ENCODE measurements at places on chromosomes 7 and 10.

DNA sequence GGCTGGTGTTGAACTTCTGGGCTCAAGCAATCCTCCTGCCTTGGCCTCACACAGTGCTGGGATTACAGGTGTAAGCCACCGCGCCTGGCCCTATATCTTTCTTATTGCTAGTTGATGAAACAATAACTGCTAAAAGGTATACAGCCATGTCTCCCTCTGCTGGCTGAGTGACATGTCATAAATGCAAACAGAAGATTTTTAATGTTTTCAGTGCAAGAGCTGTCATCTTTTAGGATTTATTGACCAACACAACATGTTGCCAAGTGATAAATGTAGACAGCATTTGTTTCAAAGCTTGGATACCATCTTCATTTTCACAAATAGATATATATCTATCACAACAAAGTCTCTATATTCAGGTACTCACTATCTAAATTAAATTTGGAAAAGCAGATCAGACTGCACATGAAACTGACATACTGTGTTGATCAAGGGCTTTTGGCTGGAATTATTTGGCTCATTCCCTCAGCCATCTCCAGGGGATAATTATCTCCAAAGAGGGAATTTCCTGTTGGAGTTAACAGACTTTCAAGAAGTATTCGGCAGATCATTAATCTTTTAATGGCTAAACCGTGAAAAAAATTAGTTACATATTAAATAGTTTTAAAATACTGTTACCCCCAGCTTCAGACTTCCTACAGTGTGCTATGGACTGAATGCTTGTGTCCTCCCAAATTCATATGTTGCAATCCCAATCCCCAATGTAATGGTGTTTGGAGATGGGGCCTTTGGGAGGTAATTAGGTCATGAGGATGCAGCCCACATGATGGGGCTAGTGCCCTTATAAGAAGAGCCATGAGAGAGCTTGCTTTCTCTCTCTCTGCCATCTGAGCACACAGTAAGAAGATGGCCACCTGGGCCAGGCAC, 41.3 kb upstream of the SRPK2 start:
- DNase-seq: no peak

DNA sequence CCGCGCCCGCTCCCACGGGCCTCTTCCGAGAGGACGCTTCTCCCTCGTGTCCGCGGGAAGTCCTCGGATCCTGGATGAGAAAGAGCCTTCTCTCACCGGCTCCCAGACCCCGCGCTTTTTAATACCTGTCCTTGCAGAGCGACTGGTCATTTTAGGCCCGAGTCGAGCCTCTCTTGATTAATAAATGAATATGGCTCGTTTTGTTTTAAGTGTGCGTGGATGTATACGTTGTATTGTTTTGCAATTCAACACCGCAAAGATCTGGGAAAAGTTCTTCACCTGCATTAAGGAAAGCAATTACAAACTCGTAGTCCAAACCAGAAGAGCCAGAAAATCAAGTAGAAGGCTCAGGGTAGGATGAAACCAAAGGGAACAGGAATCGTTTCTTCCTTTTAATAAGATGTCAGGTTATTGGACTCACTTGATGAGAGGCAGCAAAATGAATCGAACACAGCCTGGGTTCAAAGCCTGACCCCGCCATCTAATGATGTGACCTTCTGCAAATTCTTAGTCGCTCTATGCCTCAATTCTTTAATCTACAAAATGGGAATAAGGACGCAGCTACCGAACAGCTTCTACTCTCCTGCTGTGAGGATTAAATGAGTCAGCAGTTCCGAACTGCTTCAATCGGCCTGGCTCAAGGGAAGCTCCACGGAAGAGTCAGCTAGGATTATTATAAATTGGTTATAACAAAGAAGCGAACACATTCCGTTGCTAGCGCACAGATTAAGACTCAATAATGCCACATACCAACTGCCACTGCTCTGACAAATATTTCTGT, 277.8 kb upstream of the NEBL start:
- no peak for DNase-seq

- no peak for DNase-seq
These were observed 414.2 kb upstream of the MTPN start for GRCh38 chr7:136391371-136391770.

- DNase-seq: no peak
These were observed 6.9 kb downstream of the GRB10 start for GRCh38 chr7:50775836-50776235.

- no peak for DNase-seq
These were observed 28.0 kb upstream of the GSAP start for GRCh38 chr7:77444123-77444522.

- DNase-seq: no peak
These were observed 57.0 kb downstream of the SHTN1 start for GRCh38 chr10:116947841-116948529.

DNA sequence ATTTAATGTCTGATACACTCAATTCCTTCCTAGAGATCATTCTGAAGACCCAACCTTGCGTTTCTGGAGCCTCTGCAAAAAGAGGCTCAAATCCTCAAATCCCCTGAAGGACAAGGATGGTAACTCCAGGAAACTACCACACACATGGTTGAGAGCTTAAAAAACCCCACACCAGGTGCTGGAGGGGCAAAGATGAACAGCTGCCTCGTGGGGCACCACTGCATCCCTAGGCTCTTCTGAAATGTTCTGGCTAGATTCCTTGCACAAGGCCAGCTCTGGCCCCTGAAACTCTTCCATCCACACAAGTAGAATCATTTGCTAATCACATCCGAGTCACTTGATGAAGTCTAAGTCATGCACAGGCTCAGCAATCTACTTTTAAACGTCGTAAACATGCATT, 286.6 kb downstream of the ELMO1 start:
- DNase-seq: no peak

DNA sequence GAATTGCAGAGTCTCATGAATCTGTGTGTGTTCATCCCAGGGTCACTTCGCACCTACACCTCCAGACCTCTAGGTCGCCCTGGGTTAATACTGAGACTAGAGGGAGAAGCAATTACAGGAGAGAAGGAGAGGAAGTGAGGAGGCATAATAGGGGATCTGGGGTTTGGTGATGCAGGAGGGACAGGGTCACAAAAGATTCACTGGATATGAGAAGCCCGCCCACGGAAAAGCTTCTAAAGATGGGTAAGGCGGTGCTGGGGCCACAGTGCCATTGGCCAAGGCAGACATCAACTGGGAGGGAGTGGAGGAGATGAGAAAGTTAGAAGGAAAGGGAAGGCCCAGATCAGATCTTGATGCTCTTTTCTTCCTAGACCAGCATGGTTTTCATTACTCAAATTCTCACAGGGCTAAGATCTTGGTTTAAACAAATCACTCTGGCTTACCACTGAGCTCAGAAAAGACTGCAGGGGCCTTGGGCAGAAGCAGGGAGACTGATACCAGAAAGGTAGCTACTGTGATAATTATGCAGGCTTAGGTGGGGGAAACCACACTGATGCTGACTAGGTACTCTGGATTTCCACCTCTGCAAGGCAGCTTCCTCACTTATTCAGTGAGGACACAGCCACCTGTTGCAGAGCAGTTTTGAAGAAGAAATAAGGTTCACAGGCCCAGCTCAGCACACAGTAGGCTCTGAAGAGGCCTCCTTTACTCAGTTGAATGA, 17.4 kb upstream of the ZNF273 start:
- peak; percentile 19 for DNase-seq

DNA sequence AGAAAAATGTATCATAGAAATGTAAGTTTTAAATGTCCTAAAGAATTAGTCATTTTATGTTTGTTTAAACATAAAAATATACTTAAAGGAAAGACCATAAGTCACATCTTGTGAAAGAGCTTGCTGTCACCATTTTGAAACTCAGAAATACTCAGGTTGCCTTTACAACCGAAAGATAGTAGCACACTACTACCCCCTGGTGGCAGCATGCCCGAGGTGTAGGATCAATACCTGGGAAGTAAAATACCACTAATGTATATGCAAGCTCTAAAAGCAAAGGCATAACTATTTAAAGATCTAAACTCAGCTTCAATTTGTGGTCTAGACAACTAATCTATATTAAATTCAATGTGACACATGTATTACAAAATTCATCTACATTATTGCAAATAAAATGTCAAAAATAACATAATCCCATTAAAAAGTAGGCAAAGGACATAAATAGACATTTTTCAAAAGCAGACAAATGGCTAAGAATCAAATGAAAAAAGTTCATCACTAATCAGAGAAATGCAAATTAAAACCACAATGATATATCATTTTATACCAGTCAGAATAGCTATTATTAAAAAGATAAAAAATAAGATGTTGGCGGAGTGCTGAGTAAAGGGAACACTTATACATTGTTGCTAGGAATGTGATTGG, 47.7 kb upstream of the FGL2 start:
- DNase-seq: no peak

- no peak for DNase-seq
These were observed 21.3 kb downstream of the STMP1 start for GRCh38 chr7:135683609-135684008.

- no peak for DNase-seq
These were observed 119.2 kb downstream of the NEURL1 start for GRCh38 chr10:103612462-103613365.

GRCh38 chr7:18313965-18314364, 181.6 kb upstream of the HDAC9 start:
- DNase-seq: no peak

GRCh38 chr10:89262086-89263051, 10.8 kb upstream of the LIPA start:
- no peak for DNase-seq

GRCh38 chr7:14691597-14692203, 210.9 kb downstream of the DGKB start:
- peak; percentile 67 for DNase-seq

- DNase-seq: peak; percentile 46
These were observed 32.4 kb downstream of the WDR86 start for GRCh38 chr7:151377406-151377805.

DNA sequence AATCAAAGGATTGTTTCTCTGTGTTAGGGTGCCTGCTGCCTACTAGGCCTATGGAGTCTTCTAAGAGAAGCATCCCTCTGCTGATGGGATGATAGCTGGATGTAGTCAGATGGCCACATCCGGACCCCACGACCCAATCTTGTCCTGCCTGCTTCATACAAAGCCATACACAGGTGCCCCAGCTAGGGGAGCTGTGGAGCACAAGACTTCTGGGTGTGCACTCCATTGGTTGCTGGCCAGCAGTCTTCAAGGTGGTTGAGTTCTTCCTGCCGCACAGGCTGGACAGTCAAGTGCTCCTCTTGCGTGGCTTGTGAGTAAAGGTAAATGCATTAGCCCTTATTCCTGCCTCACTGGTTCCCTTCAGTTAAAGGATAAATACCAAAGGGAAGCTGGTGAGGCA, 120.2 kb downstream of the TEX36 start:
- no peak for DNase-seq

DNA sequence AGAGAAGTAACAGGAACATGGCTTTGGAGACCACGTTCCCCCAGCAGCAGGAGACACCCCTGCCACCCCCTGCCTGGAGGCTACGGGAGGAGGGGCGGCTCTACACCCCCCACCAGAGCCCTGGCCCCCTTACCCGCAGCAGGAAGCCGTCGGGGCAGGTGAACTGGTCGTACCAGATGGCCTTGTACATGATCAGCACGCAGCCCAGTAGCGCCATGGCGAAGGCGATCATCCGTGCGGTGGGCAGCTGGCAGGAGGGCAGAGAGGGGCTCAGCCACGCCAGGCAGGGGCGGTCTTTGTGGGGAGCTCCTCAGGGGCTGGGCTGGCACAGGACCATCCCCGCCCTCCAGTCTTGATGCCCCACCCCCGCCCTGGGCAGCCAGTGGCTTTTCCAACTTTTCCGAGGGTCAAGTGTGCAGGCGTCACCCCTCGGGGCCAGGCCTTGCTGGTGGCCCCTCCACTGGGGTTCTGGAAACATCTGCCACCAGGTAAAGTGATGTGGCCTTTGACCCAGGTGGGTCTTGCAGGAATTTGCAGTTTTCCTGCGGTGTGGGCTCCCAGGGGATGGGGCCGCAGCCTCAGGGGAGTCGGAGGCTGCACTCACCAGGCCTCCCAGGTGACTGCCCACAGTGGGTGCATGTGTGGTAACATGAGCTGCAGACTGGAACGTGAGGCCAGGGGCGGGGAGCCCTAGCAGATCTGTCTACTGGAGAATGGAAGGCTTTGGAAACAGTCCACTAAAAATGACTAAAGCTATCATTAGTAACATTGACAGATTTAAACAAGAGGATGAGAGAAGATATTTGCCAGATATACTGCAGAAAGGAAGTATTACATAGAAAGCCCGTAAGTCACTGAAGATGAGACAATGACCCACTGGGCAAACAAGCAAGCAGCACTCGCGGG, 9.7 kb downstream of the CALY start:
- no peak for DNase-seq

DNA sequence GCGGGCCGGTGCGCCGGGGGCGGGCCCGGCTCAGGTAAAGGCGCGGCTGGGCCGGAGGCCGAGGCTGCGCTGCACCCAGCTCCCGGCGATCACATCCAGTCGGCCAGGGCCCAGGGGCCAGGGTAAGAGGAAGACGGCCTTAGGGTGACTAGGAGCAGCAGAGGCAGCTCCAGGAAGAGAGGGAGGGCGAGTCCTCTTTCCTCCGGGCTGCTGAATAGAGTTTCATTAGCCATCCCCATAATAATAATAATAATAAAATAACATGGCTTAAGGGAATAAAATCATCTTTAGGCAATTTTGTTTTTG, 44.8 kb upstream of the CDK1 start:
- no peak for DNase-seq

DNA sequence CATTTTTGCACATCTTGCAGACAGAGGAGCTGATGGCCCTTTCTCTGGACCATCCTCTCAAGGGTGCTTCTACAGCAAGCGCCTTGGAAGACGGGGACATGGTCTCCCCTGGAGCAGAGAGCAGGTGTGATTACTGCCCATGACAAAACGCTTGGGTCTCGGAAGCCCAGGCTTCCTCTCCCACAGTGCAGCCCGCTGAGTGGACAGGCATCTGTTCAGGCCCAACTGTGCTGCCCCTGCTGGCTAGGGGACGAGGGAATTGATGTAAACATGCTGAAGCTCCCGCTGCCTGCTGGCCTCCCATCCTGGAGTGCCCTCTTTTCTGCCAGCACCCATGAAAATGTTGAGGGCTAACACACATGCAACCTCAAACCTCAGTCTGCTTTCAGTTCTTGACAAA, 14.3 kb downstream of the IL15RA start:
- DNase-seq: peak; percentile 43

DNA sequence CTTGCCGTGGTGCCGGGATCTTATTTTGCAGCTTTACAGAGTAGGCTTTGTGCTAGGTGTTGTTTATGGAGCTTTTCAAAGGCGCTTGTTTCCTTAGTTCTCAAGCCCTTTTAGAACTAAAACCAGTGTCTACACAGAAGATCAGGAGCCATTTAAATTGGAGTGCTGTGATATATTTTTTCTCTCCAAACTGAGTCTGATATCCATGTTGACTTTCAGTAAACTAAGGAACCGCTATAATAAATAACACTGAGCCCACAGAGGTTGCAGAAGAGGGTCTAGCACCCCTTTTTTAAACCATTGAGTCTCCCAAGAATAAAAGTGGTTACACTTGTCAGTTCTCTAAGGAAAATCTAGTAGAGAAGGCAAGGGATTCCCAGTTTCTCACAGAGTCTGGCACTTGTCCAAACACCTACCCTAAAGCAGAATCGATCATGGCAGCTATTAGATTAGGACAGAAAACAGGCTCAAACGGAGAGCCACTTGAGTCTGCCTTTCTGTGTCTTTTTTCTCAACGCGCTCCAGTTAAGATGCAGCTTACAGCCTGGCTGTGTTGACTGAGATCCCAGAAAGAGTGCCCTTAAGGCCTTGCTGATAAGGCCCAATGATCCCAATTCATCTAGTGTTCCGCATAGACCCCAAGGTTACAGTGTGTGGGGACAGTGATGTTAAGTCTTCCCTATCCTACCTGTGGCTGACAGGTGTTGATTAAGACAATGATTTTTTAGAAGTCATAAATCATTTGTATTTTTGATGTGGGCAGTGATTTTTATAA, 804 bp downstream of the TMEM106B start:
- no peak for DNase-seq

GRCh38 chr7:22566176-22566575, 66.2 kb upstream of the STEAP1B start:
- DNase-seq: no peak

All from sigmoid colon (tissue), 7 donors.